ENCODE measurements at places on chromosomes 5 and 9.

- DNase-seq: no peak
Observed at GRCh38 chr5:22431406-22431805, 421.7 kb downstream of the CDH12 start.

DNA sequence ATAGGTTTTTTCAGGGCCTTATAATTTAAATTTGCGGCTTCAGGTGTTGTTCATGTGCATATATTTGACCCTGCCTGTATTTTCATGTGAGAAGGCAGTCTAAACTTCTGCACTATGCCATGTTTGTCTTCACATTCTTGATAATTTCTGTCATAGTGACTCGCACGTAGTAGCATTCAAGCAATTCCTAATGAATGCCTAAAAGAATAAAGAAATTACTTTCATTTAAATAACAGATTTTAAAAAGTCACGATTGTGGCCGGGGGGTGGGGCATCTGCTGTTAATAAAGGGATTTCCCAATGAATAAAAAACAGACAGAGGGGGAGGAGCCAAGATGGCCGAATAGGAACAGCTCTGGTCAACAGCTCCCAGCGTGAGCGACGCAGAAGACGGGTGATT, 318.0 kb downstream of the ADAMTS6 start:
- DNase-seq: no peak

DNA sequence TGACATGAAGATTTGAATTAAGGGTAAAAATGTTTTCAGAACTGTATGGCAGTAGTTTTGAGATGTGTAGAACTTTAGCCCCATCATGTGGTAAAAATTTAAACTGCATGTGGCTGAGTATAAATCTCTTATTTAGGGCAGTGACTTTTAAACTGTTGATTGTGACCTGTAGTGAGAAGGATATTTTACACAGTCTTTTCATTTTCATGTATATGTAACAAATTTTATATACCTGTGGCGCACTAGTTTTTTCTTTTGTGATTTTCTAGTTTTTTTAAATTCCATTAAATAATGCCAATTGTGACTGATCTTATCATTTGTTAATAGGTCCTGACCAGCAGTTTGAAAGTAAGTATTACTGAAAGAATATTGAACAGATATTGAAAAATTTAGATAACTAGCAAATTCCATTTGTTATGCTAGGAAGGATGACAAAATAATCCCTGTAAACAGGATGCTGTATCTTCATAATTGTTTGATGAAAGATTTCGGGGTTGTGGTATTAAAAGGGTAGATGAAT, 47.2 kb downstream of the GPBP1 start:
- no peak for DNase-seq

DNA sequence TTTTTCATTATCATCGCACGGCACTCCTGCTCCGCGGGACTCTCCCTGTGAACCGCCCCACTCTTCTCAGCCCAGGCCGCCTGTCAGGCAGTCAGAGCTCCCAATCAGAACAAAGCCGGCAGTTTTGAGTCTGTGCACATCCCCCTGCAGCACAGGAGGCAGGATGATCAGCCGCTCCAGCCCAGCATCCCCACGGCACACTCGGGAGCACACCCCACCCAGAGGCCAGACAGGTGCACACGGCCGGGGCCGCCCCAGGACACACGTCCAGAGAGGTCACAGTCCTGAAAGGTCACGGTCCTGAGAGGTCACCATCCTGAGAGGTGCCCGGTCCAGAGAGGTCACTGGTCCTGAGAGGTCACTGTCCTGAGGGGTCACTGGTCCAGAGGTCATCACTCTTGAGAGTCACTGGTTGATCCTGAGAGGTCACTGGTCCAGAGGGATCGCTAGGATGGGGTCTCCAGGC, 8.4 kb downstream of the TPPP start:
- DNase-seq: no peak

GRCh38 chr9:91560301-91560700, 136.7 kb upstream of the NFIL3 start:
- no peak for DNase-seq

GRCh38 chr5:156929366-156929948, 33.6 kb downstream of the TIMD4 start:
- no peak for DNase-seq

GRCh38 chr9:26694381-26695297, 198.0 kb downstream of the CAAP1 start:
- DNase-seq: no peak

DNA sequence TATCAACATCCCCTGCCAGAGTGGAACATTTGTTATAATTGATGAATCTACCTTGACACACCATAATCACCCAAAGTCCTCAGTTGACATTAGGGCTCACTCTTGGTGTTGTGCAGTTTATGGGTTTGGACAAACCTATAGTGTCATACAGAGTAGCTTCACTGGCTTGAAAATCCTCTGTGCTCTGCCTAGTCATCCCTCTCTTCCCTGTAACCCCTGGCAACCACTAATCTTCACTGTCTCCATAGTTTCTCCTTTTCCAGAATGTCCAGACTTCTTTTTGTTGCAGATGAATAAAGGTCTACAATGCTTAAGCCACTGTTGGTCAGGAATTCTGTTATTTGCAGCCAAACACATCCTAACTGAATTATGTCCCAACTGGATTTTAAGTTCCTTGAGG, 22.5 kb upstream of the SUB1 start:
- DNase-seq: no peak

DNA sequence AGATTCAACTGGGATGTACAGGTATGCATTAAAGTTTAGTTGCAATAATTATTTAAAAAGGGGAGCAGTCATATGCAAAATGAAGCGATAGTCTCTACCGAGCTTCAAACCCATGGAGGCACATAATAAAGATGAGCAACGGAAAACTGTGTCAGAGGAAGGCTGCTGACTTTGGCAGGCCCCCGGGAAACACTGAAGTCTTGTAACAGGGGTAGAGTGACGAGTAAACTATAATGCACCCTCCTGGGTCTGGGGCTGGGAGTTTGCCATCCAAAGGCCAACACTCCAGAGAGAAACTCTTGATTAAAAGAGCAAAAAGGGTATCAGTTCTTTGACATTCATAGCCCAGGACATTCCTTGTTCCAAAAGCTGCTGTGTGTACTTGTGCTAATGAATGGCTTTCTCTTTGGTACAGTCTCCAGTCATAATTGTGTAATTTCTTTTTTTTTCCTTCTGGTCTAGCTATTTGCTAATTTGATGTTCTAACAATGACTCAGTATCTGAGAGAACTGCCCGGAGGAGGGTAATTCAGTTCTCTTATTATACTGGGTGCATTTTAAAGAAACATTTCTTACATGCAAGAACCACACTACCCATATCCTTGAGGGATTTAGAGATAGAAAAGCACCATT, 59.2 kb downstream of the TNC start:
- DNase-seq: no peak

GRCh38 chr5:95984287-95984938, 22.8 kb upstream of the ELL2 start:
- DNase-seq: no peak

- no peak for DNase-seq
Observed at GRCh38 chr5:143733665-143734455, 78.1 kb upstream of the HMHB1 start.

GRCh38 chr9:87557996-87558395, 60.3 kb downstream of the DAPK1 start:
- DNase-seq: no peak

- DNase-seq: no peak
Observed at GRCh38 chr5:53219610-53220009, 110.1 kb upstream of the MOCS2 start.
